ENCODE measurements at places on chromosomes 11 and 22.

- DNase-seq: no peak
Measured at GRCh38 chr11:117074119-117074518, 24.1 kb downstream of the SIK3 start.

GRCh38 chr11:35085531-35086165 lies 53.3 kb upstream of the CD44 start:
- no peak for DNase-seq

DNA sequence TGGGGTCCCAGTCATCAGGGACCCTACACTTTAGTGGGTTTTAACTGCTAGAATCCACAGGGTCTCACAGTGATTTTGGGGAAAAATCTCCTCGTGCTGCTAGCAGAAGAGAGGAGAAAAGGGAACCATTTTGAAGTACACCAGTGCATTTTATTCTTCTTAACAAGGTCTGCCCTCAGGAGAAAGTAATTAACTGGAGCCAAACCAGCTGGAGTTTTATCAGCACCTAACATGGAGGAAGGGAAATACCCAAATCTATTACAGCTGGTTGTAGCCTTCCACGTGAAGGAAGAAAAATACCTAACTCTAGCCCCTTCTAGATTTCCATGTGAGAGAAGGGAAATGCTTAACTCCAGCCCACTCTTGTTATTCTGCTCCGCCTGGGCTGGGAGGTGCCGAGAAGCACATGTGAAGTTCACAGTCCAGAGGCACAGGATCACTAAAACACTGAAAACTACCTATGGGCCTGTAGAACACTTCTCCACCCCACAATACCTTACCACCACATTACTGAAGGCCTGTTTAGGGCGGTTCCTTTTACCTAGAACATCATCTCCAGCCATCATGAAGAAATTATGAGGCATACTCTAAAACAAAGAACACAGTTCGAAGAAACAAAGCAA lies 31.3 kb upstream of the TEAD1 start:
- no peak for DNase-seq

DNA sequence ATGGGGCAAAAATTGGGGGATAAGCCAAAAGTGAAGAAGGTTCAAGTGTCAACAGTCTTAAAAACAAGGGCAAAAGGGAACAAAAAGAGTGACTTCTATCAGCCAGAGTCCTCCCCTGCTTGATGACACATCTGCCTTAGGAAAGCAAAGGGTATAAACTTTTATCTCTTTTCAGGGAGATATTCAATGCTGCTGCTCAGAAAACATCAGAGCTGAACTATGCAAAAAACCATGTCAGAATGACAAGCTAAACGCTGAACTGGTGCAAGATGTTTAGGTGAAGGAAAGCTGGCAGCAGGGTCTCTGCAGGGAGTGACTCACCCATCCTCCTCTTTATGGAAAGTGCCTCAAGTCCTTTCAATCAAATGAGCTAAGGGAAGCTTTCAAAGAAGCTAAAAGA lies 24.7 kb downstream of the ALG9 start:
- no peak for DNase-seq

DNA sequence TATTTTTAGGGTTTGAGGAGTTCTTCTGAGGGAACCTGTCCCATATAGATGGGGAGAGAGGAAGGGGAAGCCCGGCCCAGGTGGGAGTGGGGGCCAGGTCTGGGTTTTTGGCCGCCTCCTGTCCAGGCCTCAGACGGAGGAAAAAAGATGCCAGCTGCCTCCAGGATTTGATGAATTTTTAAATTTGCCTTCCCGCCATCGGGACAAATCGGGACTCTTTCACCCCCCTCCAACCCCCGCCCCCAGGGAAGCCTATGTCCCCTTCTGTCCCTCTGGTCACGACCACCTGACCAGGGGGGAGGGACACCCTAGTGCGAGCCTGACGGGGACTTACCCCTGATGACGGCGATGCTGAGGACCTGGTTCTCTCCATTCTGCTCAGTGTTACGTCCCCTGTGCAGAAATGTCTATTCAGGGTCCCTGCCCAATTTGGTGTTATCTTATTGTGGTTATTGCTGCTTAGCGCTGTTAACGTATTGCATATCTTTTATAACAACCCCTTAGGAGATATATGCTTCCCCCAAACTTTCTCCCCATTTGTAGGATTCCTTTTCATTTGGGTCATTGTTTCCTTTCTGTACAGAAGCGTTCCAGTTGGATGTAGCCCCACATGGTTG lies 115.9 kb upstream of the GRK3 start:
- no peak for DNase-seq

GRCh38 chr11:78926633-78927338 lies 352.1 kb upstream of the NARS2 start:
- peak; percentile 8 for DNase-seq

DNA sequence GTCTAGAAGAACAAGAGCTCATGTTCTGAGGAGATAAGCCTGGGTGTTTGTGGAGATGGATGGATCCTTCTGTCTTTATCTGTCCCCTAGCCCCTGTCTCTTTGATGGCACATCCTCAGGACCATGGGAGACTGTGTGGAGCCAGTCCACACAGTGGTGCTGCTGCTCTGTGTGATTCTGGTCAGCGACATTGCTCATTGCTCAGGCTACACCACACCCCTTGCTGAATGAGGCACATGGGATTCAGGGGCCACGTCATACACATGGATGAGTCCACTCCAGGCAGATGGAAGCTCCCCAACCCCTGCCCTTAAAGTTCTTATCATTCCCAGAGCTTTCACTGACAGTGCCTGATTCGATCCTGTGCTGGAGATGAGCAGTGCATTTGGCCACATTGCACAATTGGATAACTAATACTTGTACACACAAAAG lies 222.2 kb downstream of the NAV2 start:
- DNase-seq: peak; percentile 67

DNA sequence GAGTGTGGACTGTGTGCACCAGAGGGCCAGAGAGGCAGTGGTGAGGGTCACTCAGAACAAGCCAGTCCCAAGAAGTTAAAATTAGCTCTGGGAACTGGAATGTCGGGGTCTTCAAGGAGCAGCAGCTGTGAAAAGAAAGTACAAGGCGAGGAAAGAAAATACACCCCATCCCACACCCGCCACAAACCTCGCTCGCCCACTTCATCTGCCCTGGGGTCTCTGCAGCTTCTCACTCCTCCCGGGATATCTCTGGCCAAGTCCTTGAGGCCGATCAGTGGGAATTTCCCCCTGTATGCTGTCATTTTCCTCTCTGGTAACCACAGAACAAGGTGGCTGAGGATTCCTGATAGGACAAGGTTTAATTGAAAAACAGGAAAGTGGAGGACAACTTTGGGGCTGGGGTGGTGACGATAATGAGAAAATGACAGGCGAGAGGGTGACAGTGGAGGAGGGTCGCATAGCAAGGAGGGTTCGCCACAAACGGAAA lies 36.3 kb upstream of the TIMP3 start:
- DNase-seq: no peak

DNA sequence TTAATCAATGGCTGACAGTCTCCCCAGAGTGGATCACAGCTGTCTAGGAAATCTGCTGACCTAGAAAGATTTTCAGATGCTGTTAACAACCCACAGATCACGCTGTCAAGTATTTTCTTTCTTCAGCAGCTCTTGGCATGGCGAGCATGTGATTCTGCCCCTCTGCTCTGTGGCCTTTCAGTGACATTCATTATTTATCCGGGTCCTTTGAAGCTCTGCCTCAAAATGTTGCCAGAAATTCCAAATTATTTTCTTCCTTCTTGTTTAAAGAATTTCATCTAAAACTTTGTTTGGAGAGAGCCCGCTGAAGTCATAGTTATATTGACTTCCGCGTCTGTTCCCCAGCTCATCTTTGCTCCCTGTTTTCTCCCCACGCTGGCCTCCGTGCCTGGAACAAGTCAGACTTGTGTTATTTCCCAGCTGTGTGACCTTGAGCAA lies 134.1 kb downstream of the COMMD9 start:
- DNase-seq: no peak

- DNase-seq: no peak
Measured at GRCh38 chr11:86537541-86538222, 134.7 kb downstream of the ME3 start.

DNA sequence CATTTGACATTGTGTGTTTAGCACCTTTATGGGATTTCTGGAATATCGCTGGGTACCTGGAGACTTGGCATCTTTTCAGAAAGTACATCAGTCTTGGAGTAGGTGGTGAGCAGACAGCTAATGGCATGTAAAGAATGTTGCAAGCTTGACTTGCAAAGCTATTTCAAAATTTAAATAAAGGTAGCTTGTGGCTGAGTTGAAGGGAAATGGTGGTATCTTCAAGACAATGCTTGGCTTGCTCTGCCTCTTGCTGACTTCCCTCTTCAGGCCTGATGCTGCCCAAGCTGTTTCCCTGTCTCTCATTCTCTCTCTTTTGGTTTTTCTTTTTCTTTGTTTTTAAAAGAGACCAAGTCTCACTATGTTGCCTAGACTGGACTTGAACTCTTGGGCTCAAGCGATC lies 13.2 kb downstream of the ZNRF3 start:
- no peak for DNase-seq

DNA sequence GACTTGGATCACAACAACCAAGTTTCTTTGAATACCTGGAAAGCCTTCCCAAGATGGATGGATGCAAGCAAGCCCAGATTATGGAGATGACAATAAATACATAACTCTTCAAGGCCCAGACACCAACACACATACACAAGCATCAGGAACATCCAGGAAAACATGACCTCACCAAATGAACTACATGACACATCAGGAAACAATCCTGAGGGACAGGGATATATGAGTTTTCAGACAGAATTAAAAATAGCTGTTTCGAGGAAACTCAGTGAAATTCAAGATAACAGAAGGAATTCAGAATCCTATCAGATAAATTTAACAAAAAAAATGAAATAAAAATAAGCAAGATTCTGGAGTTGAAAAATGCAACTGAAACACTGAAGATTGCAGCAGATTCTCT lies 659.4 kb downstream of the METTL15 start:
- no peak for DNase-seq

GRCh38 chr11:12746593-12747097 lies 72.4 kb downstream of the TEAD1 start:
- DNase-seq: no peak

DNA sequence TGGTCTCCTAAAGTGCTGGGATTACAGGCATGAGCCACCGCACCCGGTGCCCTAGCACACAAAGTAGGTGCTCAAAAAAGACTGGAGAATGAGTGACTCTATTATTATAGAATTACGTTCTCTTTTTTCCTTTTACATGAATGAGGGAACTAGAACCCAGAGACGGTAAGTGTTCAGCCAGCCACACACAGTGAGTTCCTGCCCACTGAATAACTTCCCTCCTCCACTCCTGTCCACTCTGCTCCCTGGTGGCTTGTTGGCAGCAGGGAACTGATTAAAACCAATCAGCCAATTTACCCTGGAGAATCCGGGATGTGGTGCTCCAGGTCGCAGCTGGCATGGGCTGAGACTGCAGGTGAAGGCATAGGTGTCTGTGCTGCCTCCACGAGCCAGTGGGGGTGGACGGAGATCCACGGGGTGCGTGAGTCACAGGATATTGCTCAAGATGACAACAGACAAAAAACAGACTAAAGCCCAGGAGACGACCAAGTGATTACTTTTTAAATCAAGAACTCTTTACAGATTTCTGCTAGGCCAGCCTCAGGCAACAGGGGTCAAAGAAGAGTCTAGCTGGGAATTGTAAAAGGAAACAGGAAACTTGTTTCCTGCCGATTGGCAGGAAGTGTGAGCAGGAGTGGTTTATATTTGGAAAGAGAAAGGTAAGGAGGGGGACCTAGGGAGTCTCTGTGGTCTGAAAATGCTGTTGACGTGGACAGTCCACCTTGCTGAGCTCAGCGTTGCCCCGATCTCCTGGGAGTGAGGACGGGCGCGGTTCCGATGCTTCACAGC lies 95.2 kb upstream of the TP53I11 start:
- DNase-seq: peak; percentile 14

- DNase-seq: no peak
Measured at GRCh38 chr22:39703928-39704639, 133.5 kb downstream of the CACNA1I start.

GRCh38 chr11:119092880-119093842 lies 8.5 kb downstream of the HMBS start:
- no peak for DNase-seq

DNA sequence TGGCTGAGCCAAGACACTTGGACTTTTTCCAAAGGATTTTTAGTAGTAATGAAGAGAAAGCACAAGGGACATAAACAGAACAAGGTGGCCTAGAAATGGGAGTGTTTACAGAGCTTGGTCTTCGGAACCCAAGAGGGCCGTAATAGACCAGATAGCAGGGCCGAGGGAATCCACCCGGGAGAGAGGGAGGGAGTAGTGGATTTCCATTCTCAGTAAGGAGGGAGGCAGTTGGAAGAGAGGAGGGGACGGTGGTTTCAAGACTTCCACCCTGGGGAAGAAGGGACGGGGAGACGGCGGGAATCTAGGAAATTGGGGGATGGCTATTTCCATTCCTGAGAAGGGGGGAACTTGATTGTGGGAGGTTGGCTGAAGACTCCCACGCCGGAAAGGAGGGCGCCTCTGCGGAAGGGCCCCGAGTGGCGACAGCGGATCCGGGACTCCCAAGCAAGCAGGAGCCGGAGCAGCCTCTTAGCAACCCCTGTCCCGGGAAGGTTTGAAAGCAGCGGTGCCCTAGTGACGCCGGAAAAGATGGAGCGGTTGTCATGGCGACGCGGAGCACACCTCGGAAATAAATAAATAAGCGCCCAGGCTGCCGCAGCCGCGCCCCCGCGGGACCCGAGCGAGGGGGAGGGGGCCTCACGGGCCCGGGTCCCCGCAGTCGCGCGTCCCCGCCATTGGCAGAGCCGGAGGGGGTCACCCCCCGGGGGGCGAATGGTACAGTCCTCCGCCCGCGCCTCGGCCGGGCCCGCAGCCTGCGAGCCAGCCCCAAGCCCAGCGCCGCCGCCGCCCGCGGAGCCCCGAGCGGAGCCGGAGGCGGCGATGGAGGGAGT lies 31.6 kb downstream of the EIF3F start:
- DNase-seq: no peak

DNA sequence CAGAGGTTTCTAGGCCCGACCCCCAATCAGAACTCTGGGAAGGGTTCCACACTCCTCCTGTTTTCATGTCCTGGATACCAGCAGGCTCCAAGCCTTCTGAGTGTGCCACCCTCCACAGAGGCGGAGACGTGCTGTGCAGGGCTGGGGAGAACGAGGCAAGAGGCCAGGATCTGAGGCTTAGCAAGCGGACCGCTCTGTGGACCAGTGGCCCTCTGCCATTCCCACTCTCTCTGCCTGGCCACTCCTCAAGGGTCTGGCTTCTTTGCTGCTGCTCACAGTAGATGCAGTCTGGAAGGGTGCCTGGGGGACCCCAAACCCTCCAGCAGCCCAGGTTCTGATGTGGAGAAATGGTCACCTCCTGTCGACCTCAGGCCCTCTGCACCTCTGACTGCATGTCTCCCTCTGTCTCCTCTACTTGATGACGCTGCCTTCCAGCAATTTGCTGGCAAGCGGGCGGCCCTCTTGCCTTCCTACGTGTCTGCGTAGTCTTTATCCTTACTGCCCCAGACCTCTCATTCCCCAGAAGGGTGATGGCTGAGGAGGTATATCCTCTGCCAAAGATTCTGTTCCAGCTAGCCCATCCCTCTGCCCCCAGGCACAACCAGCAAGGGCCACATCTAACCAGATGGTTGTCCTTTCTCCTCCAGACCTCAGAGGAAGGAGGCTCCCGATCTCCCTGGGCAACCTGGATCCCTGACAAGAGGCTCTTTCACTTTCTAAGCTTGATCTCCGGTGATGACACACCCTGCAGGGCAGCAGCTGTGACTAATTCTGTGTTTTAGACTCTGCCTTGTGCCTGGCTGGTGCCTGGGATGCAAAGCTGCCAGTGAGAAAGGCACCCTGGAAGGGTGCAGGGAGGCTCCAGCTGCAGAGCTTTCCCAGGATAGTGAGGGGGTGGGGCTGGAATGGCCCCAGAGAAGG lies 87.3 kb downstream of the NAT10 start:
- DNase-seq: peak; percentile 69
